ENCODE measurements at places on chromosomes 6 and 20.

DNA sequence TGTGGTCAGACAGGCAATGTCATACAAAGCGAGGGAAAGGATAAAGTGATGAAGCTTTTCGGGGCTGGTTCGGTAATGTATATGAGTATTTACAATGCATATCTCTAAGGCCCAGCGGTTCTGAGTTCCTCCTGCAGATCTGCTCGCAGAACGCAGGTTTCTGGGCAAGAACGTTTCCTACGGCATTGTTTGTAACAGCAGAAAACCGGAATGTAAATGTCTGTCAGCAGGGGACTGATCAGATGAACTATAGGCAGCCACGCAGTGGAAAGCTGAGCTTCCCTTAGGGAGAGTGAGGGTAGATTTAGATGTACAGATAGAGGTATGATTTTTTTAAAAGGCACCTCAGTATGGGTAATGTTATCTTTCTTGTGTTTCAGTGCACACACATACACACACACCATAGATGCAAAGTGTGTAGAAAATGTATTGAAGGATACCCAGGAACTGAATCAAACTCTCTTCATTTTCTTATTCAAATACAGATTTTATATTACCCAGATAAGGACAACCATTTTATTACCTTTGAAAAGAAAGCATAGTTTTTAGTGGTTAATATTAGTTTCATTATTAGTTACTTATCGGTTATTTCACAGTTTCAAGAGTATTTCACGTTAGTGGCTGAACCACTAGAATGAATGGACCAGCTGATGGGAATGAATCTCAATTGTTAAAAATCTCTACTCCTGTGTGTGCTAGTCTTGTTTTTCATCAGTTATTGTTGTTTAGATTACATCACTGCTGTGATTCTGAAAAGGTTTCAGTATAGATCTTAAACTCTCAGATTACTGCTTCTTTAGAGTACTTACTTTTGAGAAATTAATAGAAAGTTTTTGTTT lies 56.2 kb downstream of the SNX9 start:
- DNase-seq: no peak

DNA sequence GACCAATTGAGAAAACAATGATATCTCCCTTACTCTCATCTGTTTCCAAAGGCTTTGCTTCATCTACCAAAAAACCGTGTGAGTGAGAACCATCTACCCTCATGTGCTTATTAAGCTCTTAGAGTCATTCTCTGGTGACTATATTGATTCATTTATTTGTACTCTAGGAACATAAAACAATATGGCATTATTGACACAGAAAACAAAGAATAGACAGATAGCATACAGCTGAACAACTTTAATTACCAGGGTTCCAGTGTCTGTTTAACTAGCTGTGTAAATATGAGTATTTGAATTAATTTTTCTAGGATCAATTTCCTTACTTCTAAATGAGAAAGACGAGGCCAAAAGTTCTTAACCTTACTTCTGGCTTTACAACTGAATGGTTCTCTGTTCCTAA lies 31.3 kb upstream of the HEY2 start:
- DNase-seq: no peak

GRCh38 chr20:62274332-62274950 lies 28.4 kb upstream of the ADRM1 start:
- DNase-seq: no peak

DNA sequence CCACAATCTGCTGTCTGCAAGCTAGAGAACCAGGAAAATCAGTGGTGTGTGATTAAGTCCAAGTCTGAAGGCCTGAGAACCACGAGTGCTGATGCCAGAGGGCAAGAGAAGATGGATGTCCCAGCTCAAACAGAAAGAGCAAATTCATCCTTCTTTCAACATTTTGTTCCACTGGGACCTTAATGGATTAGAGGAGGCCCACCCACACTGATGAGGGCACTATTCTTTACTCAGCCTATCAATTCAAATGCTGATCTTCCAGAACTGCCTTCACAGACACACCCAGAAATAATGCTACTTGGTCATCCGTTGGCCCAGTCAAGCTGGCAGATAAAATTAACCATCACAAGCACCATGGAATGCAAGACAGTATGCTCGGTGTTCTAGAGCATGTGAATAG lies 226.6 kb upstream of the SASH1 start:
- no peak for DNase-seq

- no peak for DNase-seq
These were observed 107.3 kb downstream of the FOXO3 start for GRCh38 chr6:108667993-108668392.

GRCh38 chr6:150024646-150025155 lies 631 bp downstream of the RAET1L start:
- DNase-seq: no peak

- DNase-seq: no peak
These were observed 531.5 kb downstream of the EPHA7 start for GRCh38 chr6:92887871-92888270.

DNA sequence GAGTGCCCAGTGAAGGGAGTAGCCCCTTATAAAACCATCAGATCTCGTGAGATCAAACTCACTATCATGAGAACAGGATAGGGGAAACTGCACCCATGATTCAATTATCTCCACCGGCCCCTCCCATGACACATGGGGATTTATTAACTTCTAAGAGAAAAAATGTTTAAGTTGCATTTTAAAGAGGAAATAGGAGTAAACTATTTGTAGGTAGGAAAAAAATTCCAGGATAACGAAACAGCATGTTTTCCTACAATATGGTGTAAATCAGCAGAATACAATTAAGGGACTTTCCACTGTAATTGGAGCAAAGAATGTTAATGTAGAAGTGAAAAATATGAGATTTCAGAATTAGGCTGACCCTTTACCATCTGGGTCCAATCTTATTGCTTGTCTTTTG lies 63.9 kb downstream of the FBXO5 start:
- DNase-seq: no peak

DNA sequence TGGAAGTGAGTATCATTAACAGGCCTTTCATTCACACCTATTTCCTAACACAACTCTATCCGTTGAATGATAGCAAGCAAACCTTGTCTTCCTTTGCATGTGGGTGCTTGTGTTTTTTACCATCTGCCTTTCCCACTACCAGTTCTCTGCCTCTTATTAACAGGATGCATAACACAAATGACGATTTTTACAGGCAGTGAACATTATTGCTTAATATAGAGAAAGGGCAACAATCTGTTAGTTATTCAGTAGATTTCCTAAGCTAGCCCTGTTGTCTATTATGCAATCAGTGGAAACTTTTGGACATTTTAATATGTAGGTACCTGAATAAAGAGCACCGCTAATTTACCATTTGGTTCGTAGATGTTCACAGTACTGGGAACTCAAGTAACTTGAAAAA lies 348.8 kb upstream of the PLCB4 start:
- no peak for DNase-seq

DNA sequence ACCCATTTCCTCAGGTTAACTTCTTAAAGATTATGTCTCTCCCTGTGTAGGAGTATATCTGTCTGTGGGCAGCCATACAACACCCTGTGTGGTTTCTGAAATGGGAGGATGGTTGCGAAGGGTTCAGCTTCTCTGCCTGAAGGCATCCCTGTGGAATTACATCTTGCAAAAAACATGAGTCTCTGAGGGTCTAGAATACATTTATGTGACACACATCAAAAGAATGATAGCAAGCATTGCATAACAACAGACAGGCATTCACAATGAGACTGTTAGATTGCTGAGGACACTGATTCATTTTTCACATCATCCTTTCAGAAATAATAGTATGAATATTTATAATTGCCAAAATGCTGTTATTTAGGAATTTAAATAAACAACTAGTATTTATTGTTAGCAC lies 670.9 kb downstream of the HTR1B start:
- DNase-seq: no peak

DNA sequence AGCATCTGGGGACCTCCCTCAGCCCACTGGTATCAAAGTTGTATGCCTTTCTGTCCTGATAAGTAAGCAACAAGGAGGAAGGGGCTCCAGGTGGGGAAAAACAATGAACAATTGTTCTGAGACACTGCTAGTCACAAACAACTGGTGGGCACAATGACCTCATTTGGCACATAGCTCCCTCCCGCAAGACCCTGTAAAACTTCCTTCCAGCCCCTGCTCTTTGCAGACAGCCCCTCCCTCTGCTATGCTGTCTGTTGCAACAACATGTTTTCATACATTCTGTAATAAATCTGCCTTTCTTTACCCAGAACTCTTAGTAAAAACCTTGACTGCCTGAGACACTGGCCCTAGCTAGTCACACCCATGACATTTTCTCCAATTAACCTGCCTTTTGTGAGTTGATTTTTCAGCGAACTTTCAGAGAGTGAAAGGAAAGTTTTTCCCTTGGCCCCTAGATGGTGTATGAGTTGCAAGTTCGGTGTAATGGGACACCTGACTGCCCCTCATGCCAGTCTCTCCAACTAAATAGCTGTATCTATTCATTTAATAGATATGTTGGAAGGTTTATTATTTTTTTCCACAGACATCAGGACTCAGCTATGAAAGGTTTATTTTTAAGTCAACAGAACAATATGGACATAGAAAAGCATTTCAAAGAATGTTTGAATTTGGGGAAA lies 142.3 kb upstream of the SLC22A16 start:
- DNase-seq: no peak

GRCh38 chr6:157063176-157063905 lies 260.0 kb downstream of the TMEM242 start:
- no peak for DNase-seq

DNA sequence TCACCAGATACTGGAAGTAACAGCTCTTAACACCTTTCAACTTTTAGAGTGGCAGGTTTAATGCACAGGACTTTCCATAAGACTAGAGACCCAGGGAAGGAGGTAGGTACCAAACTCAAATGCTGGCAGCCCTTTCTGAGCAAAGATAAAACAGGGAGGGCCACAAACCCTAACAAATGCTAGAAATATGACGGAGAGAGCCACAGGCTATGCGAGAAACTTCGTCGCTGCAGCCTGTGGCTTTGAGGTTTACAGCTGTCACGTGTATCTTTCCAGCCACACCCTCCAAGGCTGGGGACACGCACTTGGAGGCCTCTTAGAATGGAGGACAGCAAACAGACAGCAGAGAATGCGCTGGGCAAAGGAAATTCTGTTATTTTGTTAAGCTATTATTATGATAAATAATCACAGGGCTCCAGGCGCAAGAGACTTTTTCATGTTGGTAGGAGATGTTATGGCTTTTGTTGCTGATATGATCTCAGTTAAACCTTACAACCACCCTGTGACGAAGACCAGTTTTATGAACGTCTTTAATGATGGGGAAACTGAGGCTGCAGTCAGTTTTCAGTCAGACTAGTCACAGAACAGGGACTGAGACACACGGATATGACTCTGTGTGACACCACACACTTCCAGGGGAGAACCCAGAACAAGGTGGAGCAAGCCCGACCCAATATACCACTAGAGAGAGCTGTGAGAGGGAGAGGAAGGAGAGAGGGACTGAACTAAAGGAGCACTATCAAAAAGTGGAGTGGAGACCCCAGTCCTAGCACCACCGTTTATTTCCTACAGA lies 2.0 kb downstream of the TRAM2 start:
- DNase-seq: no peak

Measured in right forelimb (tissue), 1 donor.